ENCODE measurements at places on chromosomes 3 and 15.

DNA sequence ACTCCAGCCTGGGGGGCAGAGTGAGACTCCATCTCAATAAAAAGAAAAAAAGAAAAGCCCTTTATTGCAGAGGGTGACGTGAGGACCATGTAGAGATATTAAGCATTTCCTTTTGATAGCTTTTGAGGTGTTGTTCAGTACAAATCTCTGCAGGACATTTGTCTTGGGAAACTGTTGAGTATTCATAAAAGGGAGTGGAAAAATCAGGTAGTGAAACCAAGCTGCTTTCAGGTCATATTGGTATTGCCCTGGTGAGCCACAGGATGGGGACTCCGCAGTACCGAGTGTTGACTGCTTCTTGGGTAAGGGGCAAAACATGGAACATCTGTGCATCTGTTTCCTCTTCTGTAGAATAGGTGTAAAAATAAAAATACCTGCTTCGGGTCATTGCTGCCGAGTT lies 9.9 kb downstream of the ITPR1 start:
- DNase-seq: no peak

DNA sequence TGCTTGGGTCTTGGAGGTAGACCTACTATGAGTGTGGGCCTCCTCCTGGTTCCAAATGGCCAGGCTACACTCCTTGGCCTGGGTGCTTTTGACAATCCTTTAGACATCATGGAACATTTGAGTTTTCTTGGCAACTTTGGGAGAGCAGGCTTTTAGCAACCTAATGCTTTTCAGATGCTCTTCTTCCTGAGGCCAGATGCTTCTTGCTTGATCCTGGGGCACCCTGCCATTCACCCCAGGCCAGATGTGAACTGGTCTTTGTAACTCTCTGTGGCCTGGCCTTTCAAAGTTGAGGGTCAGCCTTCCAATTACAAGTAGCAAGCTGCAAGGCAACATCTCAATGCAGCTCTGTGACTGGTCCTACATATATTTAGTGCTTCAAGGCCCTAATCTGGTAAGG lies 40.5 kb downstream of the RTP1 start:
- DNase-seq: no peak

DNA sequence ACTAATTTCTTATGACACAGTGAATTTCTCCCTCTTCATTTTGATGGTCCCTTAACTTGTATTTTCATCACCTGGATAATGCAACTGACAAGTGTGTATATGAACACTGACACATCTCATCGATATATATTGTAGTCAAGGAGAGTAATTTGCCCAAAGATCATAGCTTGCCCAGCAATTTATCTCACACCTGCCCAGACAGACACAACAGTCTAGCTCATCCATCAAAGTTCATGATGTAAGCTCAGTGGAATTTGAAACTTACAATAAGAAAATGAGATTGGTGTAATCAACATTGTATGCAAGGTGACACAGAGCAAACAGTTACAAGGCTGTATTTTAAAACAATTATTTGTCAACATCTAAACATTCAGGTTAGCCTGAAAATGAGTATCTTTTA lies 805.8 kb downstream of the NAALADL2 start:
- no peak for DNase-seq

- no peak for DNase-seq
These were observed 240.0 kb upstream of the GBE1 start for GRCh38 chr3:82001276-82001923.

GRCh38 chr3:182697345-182697919 lies 95.9 kb upstream of the ATP11B start:
- DNase-seq: no peak

- DNase-seq: no peak
These were observed 450.8 kb upstream of the NAALADL2 start for GRCh38 chr3:174408310-174408709.

GRCh38 chr3:127997961-127998360 lies 54.3 kb upstream of the SEC61A1 start:
- no peak for DNase-seq

DNA sequence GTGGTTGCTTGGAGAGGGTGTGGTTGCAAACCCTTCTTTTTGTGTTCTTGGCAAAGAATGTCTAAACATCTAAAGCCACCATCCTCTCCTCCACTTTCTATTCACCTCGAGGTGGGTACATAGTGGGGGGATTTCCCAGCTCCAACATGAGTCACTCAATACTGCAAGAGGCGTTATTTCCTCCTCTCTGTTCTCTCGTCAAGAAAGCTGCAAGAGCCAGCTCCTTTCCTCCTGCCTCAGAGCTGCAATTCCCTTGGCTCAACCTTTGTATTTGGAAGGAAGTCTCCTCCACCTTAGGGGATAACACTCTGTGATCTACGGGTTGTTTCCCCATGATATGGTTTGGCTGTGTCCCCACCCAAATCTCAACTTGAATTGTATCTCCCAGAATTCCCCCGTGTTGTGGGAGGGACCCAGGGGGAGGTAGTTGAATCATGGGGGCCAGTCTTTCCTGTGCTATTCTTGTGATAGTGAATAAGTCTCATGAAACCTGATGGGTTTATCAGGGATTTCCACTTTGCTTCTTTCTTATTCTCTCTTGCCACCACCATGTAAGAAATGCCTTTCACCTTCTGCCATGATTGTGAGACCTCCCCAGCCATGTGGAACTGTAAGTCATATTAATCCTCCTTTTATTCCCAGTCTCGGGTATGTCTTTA lies 138.4 kb downstream of the PLCL2 start:
- DNase-seq: no peak

GRCh38 chr3:144744473-144744872 lies 772.9 kb downstream of the DIPK2A start:
- DNase-seq: no peak

DNA sequence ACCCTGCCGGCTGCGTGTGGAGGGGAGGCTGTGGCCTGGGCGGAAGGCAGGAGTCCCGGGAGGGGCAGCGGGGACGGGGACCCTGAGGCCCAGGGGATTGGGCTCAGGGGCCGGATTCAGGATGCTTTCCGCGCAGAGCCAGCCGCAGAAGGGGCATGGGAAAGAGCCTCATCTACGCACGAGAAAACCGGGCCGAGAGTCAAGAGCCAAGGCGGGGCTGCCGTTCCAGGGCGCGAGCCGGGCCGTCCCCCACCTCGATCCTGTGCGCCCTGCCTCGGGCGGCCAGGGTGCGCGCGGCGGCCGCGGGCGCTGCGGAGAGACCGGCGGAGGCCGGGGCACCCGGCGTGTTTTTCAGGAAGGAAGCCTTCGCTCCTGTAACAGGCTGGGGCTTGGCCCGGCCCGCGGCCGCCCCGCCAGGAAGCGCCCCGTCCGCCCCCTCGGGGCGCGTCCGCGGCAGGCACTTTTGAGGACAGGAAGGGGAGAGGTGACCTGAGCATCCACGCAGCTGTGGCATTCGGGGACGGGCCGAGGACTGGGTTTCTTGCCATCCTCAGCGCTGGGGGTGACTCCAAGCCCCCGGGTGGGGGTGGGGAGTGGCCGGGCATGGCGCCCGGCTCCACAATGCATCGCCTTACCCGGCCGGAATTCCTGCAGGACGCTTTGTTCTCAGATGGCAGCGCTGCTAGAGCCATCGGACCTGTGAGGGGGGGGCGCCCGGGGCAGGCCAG lies 62.3 kb upstream of the GATA2 start:
- no peak for DNase-seq

DNA sequence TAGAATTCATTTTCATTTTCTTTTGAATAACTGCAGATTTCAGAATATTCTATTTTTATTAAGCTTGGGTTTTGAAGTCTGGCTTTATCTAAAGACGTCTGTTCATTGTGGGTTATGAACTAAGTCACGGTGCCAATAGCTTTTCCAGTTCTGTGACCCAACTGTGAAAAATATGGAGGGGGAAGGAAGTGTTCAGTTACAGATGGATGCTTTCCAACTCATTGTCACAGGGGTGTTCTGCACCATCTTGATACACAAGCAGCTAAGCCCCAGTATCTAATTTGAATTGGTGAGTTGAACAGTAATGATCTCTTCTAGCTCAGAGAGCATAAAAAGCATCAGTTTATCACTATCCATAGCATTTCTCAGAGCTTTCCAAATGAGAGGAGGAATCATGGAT lies 710.6 kb downstream of the EDEM1 start:
- DNase-seq: no peak

- no peak for DNase-seq
These were observed 7.8 kb upstream of the RAB8B start for GRCh38 chr15:63181648-63182047.

DNA sequence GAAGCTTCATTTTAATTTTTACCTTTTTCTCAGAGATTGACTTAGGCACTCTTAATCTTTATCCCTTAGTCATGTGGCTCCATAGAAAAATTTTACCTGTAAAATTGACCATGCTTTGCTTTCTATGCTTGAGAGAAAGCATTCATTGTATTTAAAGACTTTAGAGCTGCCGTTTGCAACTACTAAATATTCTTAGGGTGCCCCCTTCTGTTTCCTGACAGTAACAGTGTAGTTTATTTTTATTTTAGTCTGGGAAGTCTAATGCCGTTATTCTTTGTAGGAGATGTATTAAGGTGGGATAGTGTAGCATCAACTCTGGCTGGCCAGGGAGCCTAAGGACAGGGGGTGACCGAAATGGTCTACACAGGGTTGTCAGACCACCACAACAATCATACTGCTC lies 84.5 kb upstream of the SYNPR start:
- no peak for DNase-seq

DNA sequence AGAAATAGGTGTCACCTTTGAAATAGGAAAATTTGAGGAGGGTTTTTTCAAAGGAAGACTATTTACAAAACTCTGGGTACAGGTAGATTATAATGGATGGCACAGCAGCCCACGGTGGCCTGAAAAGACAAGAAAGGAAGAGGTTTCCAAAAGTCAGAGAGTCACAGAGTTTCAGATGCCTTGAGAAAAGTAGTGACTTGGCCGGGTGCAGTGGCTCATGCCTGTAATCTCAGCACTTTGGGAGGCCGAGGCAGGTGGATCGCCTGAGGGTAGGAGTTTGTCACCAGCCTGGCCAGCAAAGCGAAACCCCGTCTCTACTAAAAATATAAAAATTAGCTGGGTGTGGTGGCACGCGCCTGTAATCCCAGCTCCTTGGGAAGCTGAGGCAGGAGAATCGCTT lies 35.2 kb downstream of the OSTN start:
- DNase-seq: no peak

DNA sequence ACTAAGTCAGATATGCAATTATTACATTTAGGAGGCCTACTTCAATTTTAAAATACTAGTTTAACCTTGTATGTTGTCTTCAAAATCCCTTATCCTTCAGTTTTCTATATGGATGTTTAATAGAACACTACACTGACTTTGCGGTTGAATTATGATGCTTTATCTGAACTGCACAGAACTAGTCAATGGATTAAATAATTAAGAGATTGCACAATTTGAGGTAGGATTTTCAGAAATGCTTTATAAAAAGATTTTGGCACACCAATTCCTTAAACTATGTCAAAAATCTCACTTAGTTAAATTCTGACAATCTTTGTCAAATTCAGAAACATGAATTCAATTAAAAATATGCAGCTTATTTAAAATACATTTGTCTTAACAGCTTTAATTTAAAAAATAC lies 28.1 kb downstream of the ATOSA start:
- no peak for DNase-seq

DNA sequence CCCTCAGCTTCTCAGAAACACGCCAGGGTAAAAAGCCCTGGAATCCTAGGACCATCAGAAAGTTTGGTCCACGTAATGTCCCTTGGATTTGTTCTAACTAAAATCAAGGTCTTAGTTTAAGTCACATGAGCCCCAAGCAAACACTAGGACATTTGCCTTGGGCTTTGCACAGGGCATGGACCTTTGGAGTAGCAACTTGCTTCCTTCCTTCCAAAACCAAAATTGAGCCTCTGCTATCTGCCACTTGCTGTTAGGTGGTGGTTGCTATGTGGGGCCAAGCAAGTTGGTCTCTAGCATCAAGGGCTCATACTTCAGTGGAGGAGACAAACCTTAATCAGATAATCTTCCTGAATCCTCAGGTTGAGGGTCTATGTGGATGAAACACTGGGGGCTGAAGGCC lies 4.0 kb upstream of the DAG1 start:
- DNase-seq: no peak

DNA sequence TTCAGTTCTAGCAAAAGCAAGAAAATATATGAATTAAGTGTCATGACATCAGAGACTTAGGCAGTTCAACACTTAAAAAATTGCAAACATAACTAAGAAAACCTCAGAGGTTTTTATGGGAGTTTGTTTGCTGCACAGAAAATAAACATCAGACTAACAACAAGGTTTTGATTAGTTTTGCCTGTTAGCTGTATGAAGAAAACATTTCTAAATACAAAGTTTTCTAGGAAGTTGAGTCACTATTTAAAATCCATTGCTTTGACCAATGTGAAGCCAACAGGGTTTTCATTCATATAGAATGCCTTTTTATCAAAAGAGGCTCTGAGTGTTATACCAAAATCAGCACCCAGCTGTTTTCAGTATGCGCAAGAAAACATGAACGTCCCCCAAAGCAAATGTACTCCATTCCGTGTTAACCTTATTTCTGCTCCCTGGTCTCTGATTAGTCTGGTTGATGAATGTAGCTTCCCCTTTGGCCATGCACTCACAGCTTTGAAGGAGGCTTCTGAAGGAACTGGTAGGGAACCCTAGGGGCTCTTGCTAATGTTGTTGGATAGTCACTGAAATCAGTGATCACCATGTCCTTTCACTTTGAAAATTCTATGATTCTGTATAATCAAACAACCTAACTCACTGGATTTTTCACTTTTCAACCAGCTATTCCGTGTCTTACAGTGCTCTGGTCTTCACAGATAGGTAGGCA lies 89.6 kb upstream of the TSEN2 start:
- no peak for DNase-seq

DNA sequence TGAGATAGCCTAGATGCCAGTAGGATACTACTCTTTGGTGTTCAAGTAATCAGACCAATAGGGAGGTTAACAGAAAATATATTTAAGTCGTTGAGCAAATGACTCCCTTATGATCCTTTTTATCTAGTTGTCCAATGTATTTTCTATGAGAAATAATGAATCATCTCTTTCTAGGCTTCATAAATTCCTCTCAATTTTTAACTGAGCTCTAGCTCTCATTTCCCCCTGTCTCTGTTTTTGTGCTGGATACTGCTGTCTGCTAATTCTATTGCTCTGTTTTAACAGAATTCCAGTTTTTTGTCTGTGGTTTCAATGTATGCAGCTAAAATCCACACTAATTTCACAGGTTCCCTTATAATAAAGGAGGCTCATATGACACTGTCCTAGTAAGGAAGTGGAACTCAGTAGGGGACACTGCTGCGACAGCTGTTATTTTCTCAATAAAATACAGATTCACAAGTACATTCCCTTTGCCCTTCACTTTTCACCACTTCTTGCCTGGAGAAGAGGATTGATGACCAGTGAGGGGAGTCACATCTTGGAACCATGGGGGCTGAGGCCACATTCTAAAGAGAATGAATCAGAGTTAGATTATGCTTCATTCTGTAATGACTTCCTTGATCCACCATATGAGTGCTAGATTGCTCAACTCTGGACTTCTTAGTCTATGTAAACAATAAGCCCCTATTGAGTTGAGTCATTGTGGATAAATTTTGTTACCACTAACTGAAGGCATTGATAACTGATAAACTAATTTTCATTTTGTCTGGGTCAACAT lies 558.7 kb upstream of the KCNMB2 start:
- peak; percentile 81 for DNase-seq

GRCh38 chr3:33277193-33277882 lies at the start of gene FBXL2:
Gene FBXL2, plus strand, starts transcription at chr3:33277442. Its CDS starts 71 bp downstream, at chr3:33277513.
- DNase-seq: peak; percentile 38

Measured in HS-27A (cell line).